Testis (tissue), 5 donors: ENCODE measurements at places on chromosomes 5 and 9. TPM values are rescaled to one million over a fixed set of nuclear protein-coding genes. Genes with fewer than 3 reads are reported as not detected.

Gene TAF11L14
- polyA plus RNA-seq, result not detected

Gene WDR38
- polyA plus RNA-seq, result 11.8 TPM

Gene PKD2L2
- 23.4 TPM for polyA plus RNA-seq

Gene IL3
- not detected for polyA plus RNA-seq

Gene SHROOM1
- polyA plus RNA-seq, result 2.1 TPM

Gene IGFBPL1
- polyA plus RNA-seq, result 5.8 TPM

Gene TLX3
- 0.21 TPM for polyA plus RNA-seq

Gene SQSTM1
- 165 TPM for polyA plus RNA-seq

Gene MOB3B
- polyA plus RNA-seq, result 9.1 TPM

Gene NXNL2
- polyA plus RNA-seq, result 2.2 TPM

Gene LVRN
- polyA plus RNA-seq, result 3.3 TPM

Gene SMIM32
- polyA plus RNA-seq, result not detected

Gene RELL2
- 8.6 TPM for polyA plus RNA-seq

Gene SVEP1
- polyA plus RNA-seq, result 7.9 TPM

Gene ZNF608
- 28.7 TPM for polyA plus RNA-seq

Gene FAM200C
- polyA plus RNA-seq, result 5.5 TPM

Gene F2RL2
- 0.20 TPM for polyA plus RNA-seq

Gene TSSK1B
- 95.7 TPM for polyA plus RNA-seq

Gene PHF24
- polyA plus RNA-seq, result 44.8 TPM

Gene CD274
- polyA plus RNA-seq, result 4.6 TPM

Gene SOX30
- 197 TPM for polyA plus RNA-seq

Gene IRGM
- polyA plus RNA-seq, result 0.25 TPM

Gene FOXD4
- polyA plus RNA-seq, result 0.42 TPM

Gene PCDHGA5
- 1.5 TPM for polyA plus RNA-seq

Gene ANXA2R
- polyA plus RNA-seq, result 1.6 TPM

Gene WDR41
- polyA plus RNA-seq, result 58.7 TPM

Gene FRRS1L
- 6.0 TPM for polyA plus RNA-seq

Gene SLCO6A1
- polyA plus RNA-seq, result 78.0 TPM

Gene ADAMTSL1
- polyA plus RNA-seq, result 4.7 TPM

Gene GFPT2
- polyA plus RNA-seq, result 17.6 TPM

Gene COL15A1
- polyA plus RNA-seq, result 49.4 TPM

Gene SLC4A9
- polyA plus RNA-seq, result 1.2 TPM

Gene EQTN
- 44.9 TPM for polyA plus RNA-seq

Gene FBP2
- 1.6 TPM for polyA plus RNA-seq
